Panc1 (cell line): ENCODE measurements at places on chromosomes 4 and X. TPM values are rescaled to one million over a fixed set of nuclear protein-coding genes. Genes with fewer than 3 reads are reported as not detected.

MYOZ2 gene
- total RNA-seq = not detected

NOX1 gene
- total RNA-seq = not detected

HSD17B13 gene
- total RNA-seq = 0.13 TPM

CLDN2 gene
- total RNA-seq = 0.10 TPM

PNMA5 gene
- total RNA-seq = not detected

DRP2 gene
- total RNA-seq = 0.15 TPM

USP53 gene
- total RNA-seq = 5.3 TPM
